Activated CD4-positive, alpha-beta T cell treated with anti-CD3 and anti-CD28 coated beads for 4 hours (primary cell): ENCODE measurements at places on chromosomes 11 and 22.

DNA sequence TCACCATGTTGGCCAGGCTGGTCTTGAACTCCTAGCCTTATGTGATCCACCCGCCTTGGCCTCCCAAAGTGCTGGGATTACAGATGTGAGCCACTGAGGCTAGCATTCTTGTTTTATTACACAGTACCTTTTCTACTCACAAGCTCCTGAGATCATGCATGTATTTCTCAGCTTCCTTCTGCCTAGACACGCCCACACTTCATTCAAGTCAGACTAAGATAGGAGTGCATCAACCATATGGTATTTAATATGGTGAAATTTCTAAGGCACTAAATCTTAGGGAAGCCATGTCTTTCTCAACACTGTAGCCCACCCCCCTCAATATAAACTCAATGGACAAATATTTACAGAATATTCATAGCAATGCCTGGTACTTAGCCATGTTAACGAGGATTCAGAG lies 62.1 kb downstream of the SLC25A17 start:
- DNase-seq: no peak

DNA sequence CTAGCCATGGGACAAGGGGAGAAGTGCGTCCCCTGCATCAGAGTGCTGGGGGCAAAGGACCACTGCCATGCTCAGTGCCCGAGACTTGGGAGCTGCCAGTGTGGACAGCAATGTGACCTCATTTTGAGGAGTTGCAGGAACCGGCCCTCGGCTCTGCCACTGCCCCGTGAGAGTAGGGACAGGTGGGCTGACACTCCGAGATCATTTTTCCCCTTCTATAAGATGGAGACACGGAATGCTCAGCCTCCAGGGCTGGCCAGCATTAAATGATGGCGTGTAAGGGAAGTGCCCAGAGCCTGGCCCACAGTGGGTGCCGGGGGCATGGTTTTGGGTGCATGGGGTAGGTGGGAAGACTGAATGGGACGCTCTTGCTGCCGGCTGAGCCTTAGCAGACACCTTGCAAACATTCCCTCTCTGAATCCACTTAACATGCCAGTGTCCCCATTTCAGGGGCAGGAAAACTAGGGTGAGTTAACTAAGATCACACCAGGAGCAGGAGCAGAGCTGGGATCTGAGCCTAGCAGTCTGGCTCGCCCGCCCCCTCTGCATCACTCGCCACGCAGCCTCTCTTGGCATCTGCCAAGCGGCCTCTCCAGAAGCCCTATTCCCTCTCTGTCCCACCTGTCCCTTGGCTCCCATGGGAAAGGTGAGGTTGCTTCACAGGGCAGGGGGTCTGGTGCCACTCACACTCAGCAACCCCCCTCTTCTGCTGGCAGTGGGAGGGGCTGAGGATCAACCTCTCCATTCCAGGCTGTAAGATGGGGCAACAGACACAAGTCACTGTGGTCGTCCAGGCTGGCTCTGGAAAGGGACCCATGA lies 13.6 kb downstream of the NPTXR start:
- no peak for DNase-seq

DNA sequence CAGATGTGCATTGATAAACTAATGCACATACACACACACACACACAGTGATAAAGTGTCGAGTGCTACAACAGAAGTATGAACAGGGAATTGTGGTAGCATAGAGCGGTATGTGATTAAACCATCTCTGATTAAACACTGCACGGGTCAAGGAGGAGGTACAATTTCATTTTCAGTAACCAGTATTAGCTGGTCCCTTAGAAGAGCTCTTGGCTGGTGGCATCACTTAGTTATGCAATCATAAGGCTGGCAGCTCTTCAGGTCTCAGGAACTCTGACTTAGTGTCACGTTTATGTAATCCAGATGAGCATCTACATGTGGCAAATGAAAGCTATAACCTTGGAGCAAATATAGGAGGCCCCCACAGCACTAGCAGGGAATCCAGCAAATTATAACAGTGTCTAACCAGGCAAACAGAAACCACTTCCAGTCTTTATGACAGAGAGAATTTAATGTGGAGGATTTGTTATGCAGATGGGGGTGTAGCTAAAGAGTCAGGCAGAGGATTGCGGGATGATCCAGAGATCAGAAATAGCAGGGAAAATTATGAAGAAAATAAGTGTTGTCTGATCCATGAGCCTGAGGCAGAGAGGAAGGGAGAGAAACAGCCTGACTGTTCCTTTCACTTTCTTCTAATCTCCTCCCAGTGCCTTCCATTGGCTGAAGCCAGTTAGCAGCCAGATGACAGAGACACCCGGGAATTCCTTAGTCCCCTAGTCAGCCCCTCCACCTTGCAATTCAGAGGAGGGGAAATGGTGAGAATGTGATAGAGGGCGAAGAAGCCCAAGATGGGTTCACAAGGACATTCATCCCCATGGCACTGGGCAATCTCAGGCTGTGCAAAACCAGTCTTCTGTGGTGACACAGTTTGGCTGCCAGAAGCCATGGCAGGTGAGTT lies 533.1 kb upstream of the TENM4 start:
- no peak for DNase-seq

DNA sequence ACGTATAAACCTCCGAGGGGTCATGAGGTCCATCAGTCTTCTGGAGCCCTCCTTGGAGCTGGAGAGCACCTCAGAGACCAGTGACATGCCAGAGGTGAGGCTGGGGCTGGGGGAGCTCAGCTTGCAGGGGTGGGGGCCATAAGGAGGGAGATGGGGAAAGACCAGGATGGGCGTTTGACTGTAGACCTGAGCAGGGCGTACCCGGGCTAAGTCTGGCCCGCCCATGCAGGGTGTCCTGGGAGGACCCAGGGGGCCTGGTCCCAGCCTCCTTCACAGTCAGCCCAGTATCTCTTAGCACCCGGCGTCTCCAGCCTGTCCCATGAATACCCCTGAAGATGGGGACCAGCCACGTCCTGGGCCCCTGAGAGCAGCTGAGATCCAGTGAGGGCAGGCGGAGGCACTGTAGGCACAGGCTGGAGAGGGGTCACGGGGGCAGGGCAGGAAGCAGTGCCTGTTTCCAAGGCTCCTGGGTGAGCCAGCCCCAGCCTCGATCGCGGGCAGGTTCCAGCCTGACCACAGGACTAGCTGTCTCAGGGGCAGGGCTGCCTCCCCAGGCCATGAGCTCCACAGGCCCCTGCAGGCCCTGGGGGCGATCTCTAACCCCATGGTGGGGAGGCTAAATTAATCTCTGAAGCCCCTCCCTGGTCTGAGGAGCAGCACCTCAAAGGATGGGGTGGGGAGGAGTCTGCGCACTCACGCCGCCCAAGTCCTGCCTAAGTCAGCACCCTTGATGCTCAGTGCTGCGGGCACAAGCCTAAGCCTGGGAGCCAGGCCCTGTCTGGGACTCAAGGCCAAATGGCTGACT lies 7.1 kb downstream of the SSH3 start:
- no peak for DNase-seq

DNA sequence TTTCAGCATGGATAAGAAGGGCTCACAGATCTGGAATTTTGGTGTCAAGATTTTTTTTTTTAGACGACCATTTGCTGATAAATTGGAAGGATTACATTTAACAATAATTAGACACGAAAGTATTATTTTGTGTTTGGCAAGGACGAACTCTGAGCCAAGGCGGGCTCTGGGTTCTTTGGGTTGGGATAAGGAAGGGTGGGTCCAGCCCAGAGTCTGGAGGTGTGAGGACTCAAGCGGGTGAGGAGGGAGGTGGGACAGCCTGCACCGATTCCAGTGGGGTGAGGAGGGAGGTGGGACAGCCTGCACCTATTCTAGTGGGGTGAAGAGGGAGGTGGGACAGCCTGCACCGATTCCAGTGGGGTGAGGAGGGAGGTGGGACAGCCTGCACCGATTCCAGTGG lies 4.1 kb downstream of the B3GAT1 start:
- DNase-seq: no peak

GRCh38 chr11:21113876-21114275 lies 444.5 kb downstream of the NELL1 start:
- DNase-seq: no peak

- DNase-seq: no peak
These were observed 4.1 kb upstream of the NUDT8 start for GRCh38 chr11:67633758-67634365.
